ENCODE measurements at places on chromosomes 4 and X.

- DNase-seq, result no peak
Observed at GRCh38 chrX:144295921-144296320, 412.1 kb downstream of the UBE2NL start.

DNA sequence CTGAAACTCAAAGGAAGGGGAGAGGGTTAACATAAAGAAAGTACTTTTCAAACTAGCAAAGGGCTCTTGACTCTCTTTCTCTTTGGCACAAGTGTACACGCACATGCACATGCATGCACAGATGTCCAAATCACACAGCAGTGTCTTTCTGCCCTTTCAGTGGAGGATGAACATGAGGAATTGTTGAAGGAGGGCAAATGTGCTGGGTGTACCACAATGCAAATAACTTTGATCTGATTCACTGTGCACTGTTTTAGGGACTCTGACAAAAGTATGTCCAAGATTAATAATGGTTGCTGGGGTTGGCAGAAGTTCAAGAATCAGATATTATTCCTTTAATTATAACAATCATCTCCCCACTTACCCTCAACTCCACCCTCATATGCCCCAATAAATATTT, 93.8 kb downstream of the GPC4 start:
- no peak for DNase-seq

- no peak for DNase-seq
Observed at GRCh38 chr4:112257098-112257497, 25.5 kb downstream of the AP1AR start.

GRCh38 chr4:89221167-89221867, 86.3 kb downstream of the GPRIN3 start:
- no peak for DNase-seq

GRCh38 chr4:2634014-2634413, 97.6 kb downstream of the FAM193A start:
- DNase-seq, result no peak

DNA sequence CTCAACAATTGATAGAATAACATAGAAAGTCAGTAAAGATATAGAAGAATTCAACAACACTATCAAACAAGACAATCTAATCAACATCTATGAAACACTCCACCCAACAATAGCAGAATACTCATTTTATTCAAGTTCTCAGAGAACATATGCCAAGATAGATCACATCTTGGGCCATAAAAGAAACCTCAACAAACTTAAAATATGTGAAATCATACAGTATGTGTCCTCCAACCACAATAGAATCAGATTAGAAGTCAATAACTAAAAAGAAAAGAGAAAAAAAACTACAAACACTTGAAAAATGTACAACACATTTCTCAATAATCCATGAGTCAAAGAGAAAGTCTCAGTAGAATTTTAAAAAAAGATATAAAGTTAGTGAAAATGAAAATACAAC, 78.6 kb upstream of the LDB2 start:
- no peak for DNase-seq
